Suppressor macrophage treated with lipopolysaccharide for 1 hour (primary cell): ENCODE measurements at places on chromosomes 16 and 17.

DNA sequence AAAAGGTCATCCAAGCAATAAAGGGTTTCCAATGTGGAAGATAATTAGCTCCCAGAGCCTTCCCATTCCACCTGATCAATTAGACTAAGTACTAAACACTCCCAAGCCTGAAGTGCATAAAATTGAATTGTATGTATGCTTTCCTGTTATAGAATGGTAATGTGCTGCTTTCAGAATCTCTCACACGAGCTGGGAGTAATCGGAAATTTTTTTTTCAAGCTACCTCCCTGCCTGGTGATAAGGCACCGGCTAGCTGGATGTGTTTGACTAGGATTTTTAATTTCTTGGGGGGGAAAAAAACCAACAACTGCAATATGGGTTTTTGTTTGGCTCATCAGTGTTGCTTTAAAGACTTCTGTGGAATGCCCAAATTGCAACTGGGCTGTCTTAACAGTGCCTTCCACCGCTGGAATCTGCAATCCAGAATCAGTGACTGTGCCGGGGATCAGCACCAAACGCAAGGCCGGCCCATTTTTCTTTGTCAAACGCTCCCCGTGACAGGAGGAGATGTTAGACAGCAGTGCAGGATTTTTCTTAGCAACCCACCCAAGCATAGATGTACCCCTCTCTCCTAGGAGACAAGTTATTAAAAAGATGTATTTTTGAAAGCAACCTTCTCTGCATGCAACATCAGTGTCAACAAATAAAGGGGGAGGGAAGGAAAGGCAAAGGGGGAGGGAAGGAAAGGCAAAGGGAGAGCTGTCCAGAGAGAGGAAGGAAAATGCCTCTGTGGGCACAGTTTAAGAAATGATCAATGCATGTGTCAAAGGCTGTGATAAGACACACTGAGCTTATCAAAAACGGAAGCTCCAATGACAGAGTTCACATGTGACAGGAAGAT is 387.2 kb downstream of the NPIPA8 start:
- DNase-seq, result no peak

DNA sequence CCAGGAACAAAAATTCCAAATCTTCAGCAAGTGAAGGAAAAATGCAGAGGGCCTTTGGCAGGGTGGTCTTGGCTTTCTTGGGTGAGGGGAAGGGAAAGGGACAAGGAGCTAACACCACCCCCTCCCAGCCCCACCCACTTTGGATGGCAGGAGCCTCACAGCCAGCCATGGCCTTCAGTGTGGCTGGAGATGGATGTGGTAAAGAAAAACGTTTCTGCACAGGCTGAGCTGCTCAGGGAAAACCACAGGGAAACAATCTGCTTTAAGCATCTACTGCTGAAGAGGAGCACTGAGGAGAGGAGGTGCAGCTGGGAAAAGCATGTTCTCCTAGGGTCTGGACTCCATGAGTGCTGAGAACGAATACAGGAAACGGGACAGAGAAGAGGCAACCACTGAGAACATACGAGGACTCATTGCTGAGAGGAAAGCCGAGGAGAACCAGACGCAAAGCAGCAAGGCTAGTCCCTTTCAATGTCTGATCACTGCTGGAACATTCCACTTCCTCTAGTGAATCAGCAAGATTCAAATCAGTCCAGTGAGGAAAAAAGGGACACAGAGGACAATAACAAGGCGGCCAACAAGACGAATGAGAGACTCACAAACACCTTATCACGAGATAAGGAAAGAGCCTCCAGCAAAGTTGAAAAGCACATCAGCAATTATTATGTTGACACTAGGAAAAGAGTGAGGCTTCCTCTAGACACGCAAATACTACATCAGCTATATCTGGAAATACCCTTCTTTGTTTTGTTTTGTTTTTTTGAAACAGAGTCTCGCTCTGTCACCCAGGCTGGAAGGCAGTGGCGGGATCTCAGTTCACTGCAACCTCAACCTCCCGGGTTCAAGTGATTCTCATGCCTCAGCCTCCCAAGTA is 41.7 kb downstream of the ZZEF1 start:
- peak; percentile 65 for DNase-seq

DNA sequence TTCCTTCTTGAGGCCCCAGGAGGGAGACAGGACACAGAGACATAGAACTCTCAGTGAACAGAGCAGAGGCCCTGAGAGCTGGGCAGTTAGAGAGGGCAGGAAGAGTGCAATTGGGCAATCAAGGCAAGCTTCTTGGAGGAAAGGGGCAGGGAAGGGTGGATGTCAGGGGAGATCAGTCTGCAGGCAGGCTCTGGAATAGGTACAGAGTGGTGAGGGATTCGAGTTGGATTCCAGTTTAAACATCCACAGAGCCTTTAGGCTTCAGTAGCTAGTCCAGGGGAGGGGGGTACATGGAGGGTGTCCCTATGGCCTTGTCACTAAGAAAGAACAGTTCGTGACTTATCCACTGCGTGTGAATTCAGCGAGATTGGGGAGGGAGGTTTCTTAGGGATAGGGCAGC is 2.0 kb downstream of the PYY start:
- DNase-seq, result no peak

GRCh38 chr17:33602981-33603380 is 309.9 kb upstream of the ASIC2 start:
- DNase-seq, result no peak

DNA sequence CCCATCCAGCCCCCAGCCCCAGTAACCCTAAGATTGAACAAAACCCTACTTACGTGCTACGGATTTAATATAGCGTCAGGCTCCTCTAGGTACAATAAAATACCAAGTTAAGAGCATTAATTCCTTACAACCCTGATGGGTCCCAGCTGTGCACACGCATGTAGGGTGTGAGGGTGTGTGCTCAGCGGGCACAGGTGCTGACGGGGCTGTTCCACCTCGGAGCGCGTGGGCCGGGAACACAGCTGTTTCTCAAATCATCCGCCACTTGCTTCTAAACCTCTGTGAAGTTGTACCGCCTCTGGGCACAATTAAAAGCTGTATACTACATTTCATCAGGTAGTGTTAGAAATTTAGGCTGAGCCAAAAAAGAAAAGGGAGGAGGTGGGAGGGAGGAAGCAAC is 478.6 kb downstream of the MAF start:
- DNase-seq, result no peak

DNA sequence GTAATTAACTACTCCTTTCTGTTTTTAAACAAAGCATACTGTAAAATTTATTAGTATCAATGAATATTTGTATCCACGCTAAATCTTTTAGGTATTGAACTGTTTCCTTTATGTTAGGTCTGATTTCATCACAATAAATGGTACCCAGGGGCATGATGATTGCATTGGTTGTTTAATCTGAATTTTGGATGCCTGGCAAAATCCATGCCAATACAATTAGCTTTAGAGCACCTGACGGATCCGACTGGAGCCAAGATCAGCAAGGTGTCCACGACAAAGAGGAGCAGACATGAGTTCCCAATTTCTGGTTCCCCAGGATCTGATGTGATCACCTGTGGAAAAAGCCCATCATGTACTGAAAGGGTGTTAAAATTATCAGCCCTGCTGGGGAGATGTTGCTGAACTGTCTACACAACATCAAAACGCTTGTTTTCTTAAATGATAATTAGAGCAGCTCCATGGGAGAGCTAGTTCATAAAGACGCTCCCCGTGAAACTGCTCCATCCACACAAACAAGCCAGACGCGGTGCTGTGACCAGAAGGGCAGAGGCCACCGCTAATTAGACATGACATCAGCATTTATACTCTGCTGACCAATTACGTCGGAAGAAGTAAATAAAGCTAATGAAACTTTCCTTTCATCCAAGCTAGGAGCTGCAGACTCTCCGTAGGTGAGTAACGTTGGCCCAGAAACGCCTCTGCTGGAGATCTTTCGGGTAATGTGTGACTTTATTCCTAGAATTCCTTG is 151.7 kb downstream of the CPPED1 start:
- no peak for DNase-seq

GRCh38 chr16:80462917-80463316 is 77.9 kb upstream of the DYNLRB2 start:
- no peak for DNase-seq

GRCh38 chr16:56780646-56781045 is 50.7 kb downstream of the NUP93 start:
- peak; percentile 43 for DNase-seq

DNA sequence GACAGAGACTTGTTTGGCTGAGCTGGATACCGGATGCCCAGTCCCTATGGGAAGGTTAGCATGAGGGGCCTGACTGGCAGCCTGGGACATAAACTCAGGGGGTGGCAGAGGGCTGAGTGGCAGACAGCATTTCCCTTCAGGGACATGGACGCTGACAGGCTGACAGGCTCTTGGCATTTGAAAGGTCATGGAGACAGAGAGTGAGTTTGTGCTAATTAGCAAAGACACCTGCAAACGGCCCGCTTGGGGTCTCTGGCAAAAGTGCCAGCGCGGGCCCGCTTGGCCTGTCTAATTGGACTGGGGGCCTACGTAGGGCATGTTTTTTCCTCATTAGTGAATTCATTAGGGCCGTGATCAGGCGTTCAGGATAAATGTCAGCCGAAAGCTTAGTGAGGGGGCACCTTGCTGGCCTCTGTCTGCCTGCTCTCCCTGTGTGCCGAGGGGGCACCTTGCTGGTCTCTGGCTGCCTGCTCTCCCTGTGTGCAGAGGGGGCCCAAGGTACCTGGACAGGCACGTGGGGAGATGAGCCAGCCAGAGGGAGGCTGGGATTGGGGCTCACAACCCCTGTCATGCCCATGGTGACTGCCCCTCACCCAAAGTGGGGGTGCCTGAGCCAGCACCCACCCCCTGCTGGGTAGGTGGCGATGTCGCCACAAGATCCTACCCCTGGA is 7.7 kb downstream of the NECAB2 start:
- no peak for DNase-seq

DNA sequence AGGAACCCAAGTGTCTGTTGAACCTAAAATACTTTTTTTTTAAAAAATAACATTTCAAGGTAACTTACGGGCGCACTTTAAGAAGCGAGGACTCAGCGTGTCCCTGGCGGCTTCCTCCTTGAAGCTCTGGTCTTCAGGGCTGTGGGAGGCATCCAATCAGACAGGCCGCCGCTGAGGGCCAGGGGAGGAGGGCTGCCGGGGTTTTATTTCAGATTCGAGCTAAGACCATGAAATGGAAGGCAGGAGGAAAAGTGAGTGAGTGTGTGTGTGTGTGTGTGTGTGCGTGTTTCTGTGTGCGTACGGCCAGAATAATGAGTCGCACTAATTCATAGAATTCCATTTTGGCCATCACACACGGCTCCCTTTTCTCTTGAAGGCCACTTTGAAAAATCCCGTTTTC is 41.1 kb downstream of the C16orf78 start:
- DNase-seq, result no peak

GRCh38 chr17:75364078-75364477 is 41.4 kb downstream of the GRB2 start:
- no peak for DNase-seq

GRCh38 chr17:47684535-47685193 is 9.3 kb upstream of the TBKBP1 start:
- no peak for DNase-seq

- peak; percentile 22 for DNase-seq
These were observed 1.1 kb upstream of the CAPN15 start for GRCh38 chr16:526181-527014.

- no peak for DNase-seq
These were observed 1.7 kb upstream of the RAB11FIP4 start for GRCh38 chr17:31389657-31390381.

GRCh38 chr17:33202021-33202420 is 91.1 kb downstream of the ASIC2 start:
- DNase-seq, result no peak

- no peak for DNase-seq
These were observed 11.4 kb downstream of the ITGAD start for GRCh38 chr16:31404353-31405064.

DNA sequence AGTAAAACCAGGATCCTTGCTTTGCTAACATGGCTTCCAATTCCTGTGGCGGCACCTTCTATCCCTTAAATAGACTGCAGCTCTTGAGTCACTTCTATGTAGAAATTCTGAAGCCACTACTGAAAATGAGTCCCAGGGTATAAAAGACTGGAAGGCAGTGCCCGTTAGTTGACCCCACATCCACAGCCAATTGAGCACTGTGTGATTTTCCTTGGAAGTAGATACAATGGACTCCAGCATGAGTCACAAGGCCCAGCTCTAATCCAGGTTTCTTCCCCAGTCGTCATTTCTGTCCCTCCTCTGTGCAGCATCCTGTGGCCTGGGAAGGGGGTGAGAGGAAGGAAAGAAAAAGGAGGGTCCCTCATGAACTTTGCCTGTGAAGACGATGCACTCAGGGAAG is 69.5 kb downstream of the HLF start:
- DNase-seq, result no peak

DNA sequence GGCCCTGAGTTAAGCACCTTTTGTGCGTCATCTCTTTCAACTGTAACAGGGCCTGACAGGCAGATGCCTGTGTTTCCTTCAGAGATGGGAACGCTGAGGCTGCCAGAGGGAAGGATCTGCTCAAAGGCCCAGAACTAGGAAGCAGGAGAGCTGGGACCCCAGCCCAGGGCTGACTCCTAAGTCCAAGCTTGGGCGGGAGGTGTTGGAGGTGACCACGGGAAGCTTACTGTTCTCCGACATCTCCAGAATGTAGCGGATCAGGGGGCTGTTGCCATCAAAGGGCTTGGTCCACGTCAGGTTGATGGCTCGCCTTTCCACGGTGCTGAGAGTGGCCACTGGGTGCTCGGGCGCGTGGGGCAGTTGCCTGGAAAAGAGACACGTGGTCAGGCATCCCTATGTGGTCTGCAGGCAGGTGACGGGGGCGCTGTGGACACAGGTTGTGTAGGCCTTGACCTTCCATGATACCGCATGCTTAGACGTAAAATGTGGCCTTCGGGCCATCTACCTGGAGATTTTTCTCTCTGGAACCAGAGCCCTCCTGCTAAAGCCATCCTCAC is 111.4 kb upstream of the CDC42EP4 start:
- DNase-seq, result no peak

GRCh38 chr17:18102640-18103039 is 5.9 kb upstream of the MYO15A start:
- no peak for DNase-seq

DNA sequence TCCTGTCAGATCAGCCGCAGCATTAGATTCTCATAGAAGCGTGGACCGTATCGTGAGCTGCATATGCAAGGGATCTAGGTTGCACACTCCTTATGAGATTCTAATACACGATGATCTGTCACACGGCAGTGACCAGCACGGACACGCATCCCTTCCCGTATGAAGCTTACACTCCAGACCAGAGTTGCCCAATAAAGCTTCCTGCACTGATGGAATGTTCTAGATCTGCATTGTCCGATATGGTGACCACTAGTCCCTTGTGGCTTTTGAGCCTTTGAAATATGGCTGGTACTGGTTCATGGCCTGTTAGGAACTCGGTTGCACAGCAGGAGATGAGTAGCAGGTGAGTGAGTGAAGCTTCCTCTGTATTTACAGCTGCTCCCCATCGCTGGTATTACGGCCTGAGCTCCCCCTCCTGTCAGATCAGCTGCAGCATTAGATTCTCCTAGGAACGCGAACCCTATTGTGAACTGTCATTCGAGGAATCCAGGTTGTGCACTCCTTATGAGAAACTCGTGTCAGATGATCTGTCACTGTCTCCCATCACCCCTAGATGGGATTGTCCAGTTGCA is 49.8 kb upstream of the ZCCHC14 start:
- no peak for DNase-seq

- peak; percentile 80 for DNase-seq
These were observed 4.8 kb upstream of the QPRT start for GRCh38 chr16:29674188-29674587.

GRCh38 chr16:67301080-67301782 is 21.9 kb downstream of the PLEKHG4 start:
- no peak for DNase-seq

- DNase-seq, result peak; percentile 27
These were observed 7.0 kb upstream of the ZKSCAN2 start for GRCh38 chr16:25264597-25264996.

GRCh38 chr17:7656958-7657609 is 6.4 kb downstream of the ATP1B2 start:
- no peak for DNase-seq
